ENCODE measurements at places on chromosomes 1 and 21.

DNA sequence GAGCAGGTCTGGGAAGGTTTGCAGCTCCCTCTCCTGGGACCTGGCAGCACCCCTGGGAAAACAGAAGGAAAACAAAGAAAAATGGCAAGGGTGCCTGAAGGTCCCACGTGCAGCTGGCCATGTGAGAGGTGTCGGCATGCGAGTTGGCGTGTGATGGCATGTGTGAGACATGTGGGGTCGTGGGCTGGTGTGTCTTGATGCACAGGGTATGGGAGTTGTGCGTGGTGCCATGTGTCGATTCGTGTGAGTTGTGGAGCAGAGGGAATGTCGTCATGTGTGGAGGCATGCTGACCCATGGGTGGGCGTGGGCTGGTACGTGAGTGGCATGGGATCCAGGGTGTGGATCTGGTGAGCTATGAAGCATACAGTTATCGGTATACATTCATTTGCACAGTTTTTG, 1.3 kb downstream of the HPCA start:
- DNase-seq, result no peak
- H3K27me3 ChIP-seq, result peaks cover 79% of the 10 kb centered on the region

GRCh38 chr1:97382206-97382605, 538.6 kb downstream of the DPYD start:
- no peak for DNase-seq
- H3K4me1 ChIP-seq, result peaks cover 6% of the 10 kb centered on the region
- H3K4me3 ChIP-seq, result no peak overlapping the region
- no peak overlapping the region for H3K27ac ChIP-seq

DNA sequence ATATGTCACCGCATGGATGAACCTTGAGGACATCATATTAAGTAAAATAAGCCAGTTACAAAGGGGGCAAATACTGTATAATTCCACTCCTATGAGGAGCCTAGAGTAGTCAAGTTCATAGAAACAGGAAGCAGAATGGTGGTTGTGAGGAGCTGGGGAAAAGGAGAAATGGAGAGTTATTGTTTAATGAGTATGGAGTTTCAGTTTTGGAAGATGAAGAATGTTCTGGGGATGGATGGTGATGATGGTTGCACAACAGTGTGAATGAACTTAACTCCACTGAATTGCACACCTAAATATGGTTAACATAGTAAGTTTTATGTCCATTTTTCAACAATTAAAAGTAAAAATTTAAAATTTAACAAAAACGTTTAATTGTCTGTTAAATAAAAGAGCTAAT, 220.9 kb upstream of the JUN start:
- H3K27ac ChIP-seq, result no peak overlapping the region
- H3K4me1 ChIP-seq, result peaks cover 39% of the 10 kb centered on the region
- H3K4me3 ChIP-seq, result no peak overlapping the region
- H3K27me3 ChIP-seq, result no peaks in the 10 kb centered on the region
- no peaks in the 10 kb centered on the region for H3K36me3 ChIP-seq
- DNase-seq, result no peak

GRCh38 chr1:28354121-28354520, 15.4 kb upstream of the PHACTR4 start:
- peaks cover 10% of the 10 kb centered on the region for H3K4me1 ChIP-seq
- no peak overlapping the region for H3K27ac ChIP-seq
- H3K27me3 ChIP-seq, result no peaks in the 10 kb centered on the region
- no peaks in the 10 kb centered on the region for H3K36me3 ChIP-seq

- H3K27me3 ChIP-seq, result no peaks in the 10 kb centered on the region
- H3K4me1 ChIP-seq, result no peaks in the 10 kb centered on the region
- no peak overlapping the region for H3K4me3 ChIP-seq
- no peak overlapping the region for H3K27ac ChIP-seq
- no peaks in the 10 kb centered on the region for H3K36me3 ChIP-seq
- DNase-seq, result no peak
Observed at GRCh38 chr1:219741011-219741970, 128.4 kb upstream of the ZC3H11B start.

DNA sequence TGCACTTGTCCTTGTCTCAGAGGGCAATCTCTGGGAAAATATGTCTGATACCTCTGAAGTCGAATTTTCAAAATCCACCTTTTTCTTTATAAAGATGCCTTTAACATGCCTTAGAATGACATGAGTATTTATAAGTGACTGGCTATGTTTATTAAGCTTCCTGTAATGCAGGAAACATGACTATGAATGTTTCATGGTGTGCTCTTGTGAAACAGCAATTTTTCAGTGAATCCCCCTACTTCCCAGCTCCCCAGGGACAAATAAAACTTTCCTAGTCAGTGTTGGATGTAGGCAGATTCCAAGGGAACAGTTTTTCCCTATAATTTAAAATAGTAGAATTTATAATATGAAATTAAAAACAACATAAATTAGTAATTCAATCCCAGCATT, 437.0 kb downstream of the LMO4 start:
- no peak overlapping the region for H3K27ac ChIP-seq
- peaks cover 6% of the 10 kb centered on the region for H3K27me3 ChIP-seq
- no peaks in the 10 kb centered on the region for H3K4me1 ChIP-seq
- no peak for DNase-seq

- no peaks in the 10 kb centered on the region for H3K4me1 ChIP-seq
- no peak for DNase-seq
- H3K27me3 ChIP-seq, result no peaks in the 10 kb centered on the region
- H3K4me3 ChIP-seq, result no peak overlapping the region
- H3K27ac ChIP-seq, result no peak overlapping the region
Observed at GRCh38 chr1:30008998-30009657, 714.3 kb downstream of the MATN1 start.

- no peak for DNase-seq
- no peaks in the 10 kb centered on the region for H3K36me3 ChIP-seq
- H3K27me3 ChIP-seq, result peaks cover 2% of the 10 kb centered on the region
- H3K4me3 ChIP-seq, result no peak overlapping the region
Observed at GRCh38 chr1:166738873-166739272, 100.4 kb upstream of the POGK start.

- peaks cover 1% of the 10 kb centered on the region for H3K36me3 ChIP-seq
- peaks cover 2% of the 10 kb centered on the region for H3K27me3 ChIP-seq
- H3K27ac ChIP-seq, result peak overlapping the region; percentile 71
- H3K4me3 ChIP-seq, result peak overlapping the region; percentile 79
Observed at GRCh38 chr1:151840421-151840820, 801 bp upstream of the C2CD4D start.

GRCh38 chr1:173134029-173134428, 73.1 kb downstream of the TNFSF4 start:
- no peak overlapping the region for H3K27ac ChIP-seq
- no peak overlapping the region for H3K4me3 ChIP-seq
- no peak for DNase-seq
- peaks cover 3% of the 10 kb centered on the region for H3K27me3 ChIP-seq
- H3K36me3 ChIP-seq, result no peaks in the 10 kb centered on the region

DNA sequence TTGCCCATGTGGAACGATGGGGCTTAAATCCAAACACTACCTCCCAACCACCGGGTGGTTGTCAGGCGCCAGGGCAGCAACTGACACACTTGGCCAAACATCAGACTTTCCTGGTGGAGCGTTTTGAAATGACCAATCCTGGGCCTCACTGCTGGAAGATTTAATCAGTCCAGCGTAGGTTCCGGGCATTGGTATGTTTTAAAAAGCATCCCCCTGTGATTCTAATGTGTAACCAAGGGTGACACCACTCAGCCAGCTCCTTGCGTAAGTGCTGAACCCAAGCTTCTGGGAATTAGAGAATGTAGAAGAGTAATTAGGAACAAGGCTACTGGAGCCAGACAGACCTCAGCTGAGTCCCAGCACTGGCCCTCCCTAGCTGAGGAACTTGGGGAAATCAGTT, 44.8 kb upstream of the KAZN start:
- no peaks in the 10 kb centered on the region for H3K4me1 ChIP-seq
- no peak overlapping the region for H3K4me3 ChIP-seq
- H3K27ac ChIP-seq, result no peak overlapping the region
- no peaks in the 10 kb centered on the region for H3K36me3 ChIP-seq
- no peak for DNase-seq

DNA sequence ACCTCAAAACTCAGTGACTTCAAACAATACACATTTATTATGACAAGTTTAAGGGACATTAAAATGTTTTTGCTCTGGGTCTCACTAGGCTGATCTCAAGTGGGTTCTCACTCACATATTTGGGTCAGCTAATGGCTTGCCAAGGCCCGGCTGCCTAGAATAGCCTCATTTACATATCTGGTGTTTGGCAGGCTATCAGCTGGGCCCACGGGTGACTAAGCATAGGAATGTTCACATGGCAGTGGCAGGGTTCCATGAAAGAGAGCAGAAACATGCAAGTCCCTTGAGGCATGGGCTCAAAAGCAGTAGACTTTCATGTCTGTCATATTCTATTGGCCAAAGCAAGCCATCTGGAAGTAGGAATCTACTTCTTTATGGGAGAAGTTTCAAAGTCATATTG, 492.6 kb downstream of the KCNT2 start:
- no peaks in the 10 kb centered on the region for H3K4me1 ChIP-seq
- no peak for DNase-seq
- no peak overlapping the region for H3K27ac ChIP-seq
- no peaks in the 10 kb centered on the region for H3K27me3 ChIP-seq
- H3K36me3 ChIP-seq, result no peaks in the 10 kb centered on the region
- H3K4me3 ChIP-seq, result no peak overlapping the region

GRCh38 chr1:4605158-4605557, 49.3 kb upstream of the AJAP1 start:
- no peaks in the 10 kb centered on the region for H3K4me1 ChIP-seq
- H3K27ac ChIP-seq, result no peak overlapping the region
- no peak for DNase-seq
- no peak overlapping the region for H3K4me3 ChIP-seq

DNA sequence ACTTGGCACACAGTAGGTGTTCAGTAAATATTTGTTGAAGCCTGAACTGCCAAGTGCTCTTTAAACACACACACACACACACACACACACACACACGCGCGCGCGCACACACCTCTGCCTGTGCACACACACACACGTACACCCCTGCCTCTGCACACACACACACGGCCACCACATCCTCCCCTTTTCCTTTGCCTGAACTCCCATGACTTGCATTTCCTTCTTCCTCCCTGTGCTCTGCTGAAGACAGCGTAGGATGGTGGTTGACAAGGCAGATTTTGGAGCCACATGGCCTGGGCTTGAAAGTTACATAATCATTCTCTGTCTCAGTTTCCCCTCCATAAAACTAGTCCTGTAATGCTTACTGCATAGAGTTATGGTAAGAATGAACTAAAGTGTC, 712.3 kb downstream of the PTPRU start:
- no peaks in the 10 kb centered on the region for H3K4me1 ChIP-seq
- H3K4me3 ChIP-seq, result no peak overlapping the region
- H3K27ac ChIP-seq, result no peak overlapping the region
- no peaks in the 10 kb centered on the region for H3K27me3 ChIP-seq
- DNase-seq, result no peak
- no peaks in the 10 kb centered on the region for H3K36me3 ChIP-seq

DNA sequence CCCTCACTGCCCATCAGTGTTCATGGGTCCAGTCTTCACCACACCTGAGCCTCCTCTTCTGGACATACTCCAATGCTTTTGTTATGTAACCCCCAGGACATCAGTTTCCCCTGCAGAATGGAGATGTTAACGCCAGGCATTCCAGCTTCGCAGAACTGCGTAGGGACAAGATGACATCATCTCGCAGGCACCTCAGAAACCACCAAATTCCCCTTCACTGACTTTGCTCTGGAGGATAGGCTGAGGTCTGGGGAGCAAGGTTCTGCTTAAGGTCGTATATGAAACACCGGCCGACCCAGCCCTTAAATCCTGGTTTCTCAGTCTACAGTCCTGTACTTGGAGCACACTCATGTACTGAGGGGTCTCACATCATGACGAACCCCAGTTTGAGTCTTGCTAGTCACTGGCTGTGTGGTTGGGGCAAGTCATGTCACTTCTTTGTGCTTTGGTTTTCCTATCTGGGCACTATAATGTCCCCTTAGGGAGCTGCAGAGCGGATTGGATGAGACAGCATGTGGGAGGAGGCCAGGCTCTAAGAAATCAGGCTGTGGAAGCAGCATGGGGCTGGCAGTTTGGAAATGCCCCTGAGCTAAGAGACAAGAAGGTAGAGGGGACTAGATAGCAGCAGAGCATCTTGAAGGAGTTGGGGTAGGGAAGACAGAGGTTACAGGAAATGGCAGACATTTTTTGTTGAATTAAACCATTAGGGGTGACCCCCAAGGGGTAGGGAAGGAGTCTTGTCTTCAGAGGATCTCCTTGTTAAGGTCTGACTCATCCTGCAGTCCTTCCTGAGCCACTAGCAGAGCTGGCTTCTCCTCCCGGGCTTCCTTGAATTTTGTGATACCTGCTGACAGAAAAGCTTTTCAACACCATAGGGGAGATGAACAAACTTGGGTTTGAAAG, 138.3 kb downstream of the FOXD2 start:
- no peaks in the 10 kb centered on the region for H3K36me3 ChIP-seq
- no peak overlapping the region for H3K27ac ChIP-seq
- H3K4me3 ChIP-seq, result no peak overlapping the region
- peaks cover 13% of the 10 kb centered on the region for H3K27me3 ChIP-seq
- H3K4me1 ChIP-seq, result peaks cover 1% of the 10 kb centered on the region

DNA sequence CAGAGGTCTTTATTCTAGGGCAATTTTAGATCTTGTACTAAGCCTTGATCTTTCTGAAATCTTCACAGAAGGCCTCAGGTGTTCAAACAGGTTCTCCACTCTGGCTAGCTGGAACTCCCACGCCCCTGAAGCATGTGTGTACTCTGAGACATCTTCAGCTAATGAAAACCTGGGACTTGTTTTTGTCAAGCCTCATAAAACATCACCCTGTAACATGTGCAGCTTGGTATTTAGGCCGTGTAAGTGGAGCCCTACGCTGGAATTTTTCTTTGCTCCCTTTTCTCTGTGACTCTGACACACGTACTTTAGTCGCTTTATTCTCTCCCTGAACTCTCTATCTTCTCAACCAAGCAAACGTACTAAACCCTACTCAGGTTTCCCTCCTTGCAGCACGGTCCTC, 701.9 kb upstream of the ZP4 start:
- no peaks in the 10 kb centered on the region for H3K36me3 ChIP-seq
- H3K27me3 ChIP-seq, result no peaks in the 10 kb centered on the region
- H3K27ac ChIP-seq, result no peak overlapping the region

DNA sequence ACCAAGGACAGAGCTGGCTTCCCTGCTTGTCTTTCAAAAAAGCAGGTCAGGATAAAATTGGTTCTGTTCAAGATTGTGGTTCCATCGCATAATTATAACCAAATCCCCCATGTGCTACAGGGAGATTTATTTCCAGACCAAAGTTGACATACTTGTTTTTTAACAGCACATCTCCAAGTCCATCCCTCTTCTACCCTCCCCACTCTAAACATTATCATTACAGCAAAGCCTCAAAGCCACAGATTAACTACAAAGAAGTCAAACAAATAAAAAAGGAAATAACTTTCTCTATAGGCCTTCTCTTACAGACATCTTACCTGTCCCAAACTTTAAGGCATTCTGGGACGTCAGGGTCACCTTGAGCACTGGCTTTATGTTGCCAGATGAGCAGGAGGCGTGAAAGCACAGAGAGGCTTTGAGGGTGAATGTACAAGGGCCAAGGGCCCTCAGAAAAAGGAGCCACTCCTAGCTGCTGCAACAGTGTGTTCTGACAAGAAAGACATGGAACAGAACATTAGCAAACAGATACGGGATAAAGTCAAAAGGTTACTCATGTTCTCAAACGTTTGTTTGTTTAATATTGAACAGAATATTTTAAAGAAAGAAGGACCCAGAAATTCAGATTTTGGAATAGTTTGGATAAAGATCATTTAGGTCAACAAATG, 31.2 kb downstream of the UBR4 start:
- DNase-seq, result no peak
- no peak overlapping the region for H3K4me3 ChIP-seq
- H3K27ac ChIP-seq, result peak overlapping the region; percentile 7
- H3K36me3 ChIP-seq, result peaks cover 60% of the 10 kb centered on the region
